Aorta (tissue), 5 donors: ENCODE measurements at places on chromosomes 1 and 21. TPM values are rescaled to one million over a fixed set of nuclear protein-coding genes. Genes with fewer than 3 reads are reported as not detected.

Gene IRF6
- 1.9 TPM for total RNA-seq

Gene MATN1
- not detected for total RNA-seq

Gene KPRP
- total RNA-seq: not detected

Gene CAPN8
- 0.45 TPM for total RNA-seq

Gene PGLYRP3
- total RNA-seq: not detected

Gene TMEM52
- total RNA-seq: not detected

Gene CYP4A11
- 0.16 TPM for total RNA-seq

Gene TGFB2
- 18.0 TPM for total RNA-seq

Gene FCN3
- 2.7 TPM for total RNA-seq

Gene SYNC
- 37.5 TPM for total RNA-seq

Gene SERINC2
- 3.7 TPM for total RNA-seq

Gene LDLRAD1
- not detected for total RNA-seq

Gene THEM5
- not detected for total RNA-seq

Gene TNFRSF18
- total RNA-seq: 1.0 TPM

Gene COPA
- total RNA-seq: 193 TPM

DNA sequence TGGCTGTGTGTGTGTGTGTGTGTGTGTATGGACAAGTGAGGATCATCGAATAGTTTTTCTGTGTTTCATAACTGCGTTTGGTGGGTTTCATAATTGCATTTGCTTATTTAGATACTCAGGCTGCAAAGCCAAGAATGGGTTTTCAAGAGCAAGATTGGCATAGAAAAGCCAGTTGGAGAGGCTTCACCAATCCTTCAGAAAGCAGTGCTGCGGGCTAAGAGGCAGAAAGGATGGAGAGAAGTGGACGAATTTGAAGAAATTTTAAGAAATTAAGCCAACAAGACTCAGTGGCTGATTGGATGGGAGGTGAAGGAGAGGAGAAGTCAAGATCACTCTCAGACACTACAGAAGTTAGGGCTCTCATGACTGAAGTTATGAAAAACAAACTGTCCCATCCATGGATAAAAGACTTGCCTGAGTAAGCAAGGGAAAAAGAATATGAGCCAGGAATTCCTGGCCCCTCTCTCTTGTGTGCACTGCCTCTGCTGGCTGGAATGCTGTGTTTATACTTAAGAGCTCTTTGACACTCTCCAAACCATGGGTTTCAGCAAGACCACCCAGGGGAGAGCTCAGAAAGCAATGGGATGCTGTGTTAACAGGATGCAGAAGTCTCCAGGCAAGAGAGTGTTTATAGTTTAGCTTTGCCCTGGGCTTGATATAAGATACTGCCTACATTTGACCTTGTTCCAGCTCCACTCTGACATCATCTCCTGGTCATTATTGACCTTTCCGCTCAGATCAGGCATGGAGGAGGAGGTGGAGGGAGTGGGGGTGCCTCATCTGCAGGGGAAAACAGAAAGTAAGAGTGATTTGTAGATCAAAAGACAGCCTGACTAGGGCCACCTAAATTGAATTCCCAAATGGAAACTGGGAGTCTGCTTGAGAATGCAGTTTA is 232.0 kb upstream of the PLXNA2 start:
- H3K4me1 ChIP-seq: peaks cover 2% of the 10 kb centered on the region
- H3K27ac ChIP-seq: no peak overlapping the region
- no peak for DNase-seq
- H3K27me3 ChIP-seq: no peaks in the 10 kb centered on the region
- H3K36me3 ChIP-seq: no peaks in the 10 kb centered on the region
- no peak overlapping the region for H3K4me3 ChIP-seq

- H3K4me1 ChIP-seq: no peaks in the 10 kb centered on the region
- no peaks in the 10 kb centered on the region for H3K36me3 ChIP-seq
- H3K4me3 ChIP-seq: no peak overlapping the region
- no peak for DNase-seq
- no peaks in the 10 kb centered on the region for H3K27me3 ChIP-seq
Observed at GRCh38 chr1:241715956-241716355, 63.9 kb downstream of the WDR64 start.

GRCh38 chr1:203915811-203916210 is 54.4 kb downstream of the SNRPE start:
- no peaks in the 10 kb centered on the region for H3K36me3 ChIP-seq
- no peak overlapping the region for H3K4me3 ChIP-seq
- H3K27me3 ChIP-seq: no peaks in the 10 kb centered on the region
- H3K4me1 ChIP-seq: no peaks in the 10 kb centered on the region
- no peak overlapping the region for H3K27ac ChIP-seq
- DNase-seq: no peak

- H3K27me3 ChIP-seq: no peaks in the 10 kb centered on the region
- no peak for DNase-seq
- no peak overlapping the region for H3K27ac ChIP-seq
- H3K36me3 ChIP-seq: no peaks in the 10 kb centered on the region
- H3K4me1 ChIP-seq: no peaks in the 10 kb centered on the region
Observed at GRCh38 chr21:21406921-21407320, 408.7 kb downstream of the NCAM2 start.

DNA sequence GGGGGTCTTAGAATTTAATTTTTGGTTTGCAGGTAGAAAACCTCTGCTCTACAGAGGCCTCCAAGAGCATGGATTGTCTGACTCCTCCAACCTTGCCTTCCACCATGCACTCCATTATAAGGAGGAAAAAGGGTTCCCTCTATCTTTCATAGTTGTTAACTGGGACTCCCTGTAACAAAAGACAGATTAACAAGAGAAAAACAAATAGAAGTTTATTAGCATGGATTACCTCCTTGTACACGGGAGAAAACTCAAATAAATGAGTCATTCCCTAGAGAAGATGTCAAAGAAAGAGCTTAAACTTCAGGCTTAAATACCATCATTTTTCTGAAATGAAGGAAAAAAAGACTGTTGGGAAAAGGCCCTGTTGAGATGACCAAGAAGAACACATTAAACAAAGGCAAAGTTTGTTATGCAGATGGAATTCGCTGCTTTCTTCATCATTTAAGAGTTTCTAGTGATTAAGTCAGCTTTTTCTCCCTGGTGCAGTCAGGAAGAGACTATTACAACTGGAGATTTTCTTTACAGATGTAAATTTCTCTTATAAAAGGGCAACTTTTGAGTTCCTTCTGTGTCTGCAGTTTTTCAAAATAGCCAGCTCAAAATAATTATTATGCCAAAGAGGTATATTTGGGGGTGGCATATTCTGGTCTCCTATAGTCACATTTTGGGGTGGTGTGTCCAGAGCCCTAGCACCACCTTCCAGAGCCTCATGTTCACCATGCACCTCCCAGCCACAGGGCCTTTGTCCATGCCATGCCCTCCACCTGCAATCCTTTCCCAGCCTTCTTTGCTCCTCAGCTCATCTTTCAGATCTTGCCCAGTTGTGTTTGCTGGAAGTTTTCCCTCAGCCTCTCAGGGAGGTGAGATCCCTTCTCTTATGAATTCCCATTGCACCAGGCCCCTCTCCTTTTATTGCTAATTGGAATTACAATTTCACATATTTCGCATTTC is 63.1 kb upstream of the KLHDC7A start:
- H3K27ac ChIP-seq: no peak overlapping the region
- H3K27me3 ChIP-seq: no peaks in the 10 kb centered on the region
- no peaks in the 10 kb centered on the region for H3K4me1 ChIP-seq
- no peak for DNase-seq
- no peaks in the 10 kb centered on the region for H3K36me3 ChIP-seq

DNA sequence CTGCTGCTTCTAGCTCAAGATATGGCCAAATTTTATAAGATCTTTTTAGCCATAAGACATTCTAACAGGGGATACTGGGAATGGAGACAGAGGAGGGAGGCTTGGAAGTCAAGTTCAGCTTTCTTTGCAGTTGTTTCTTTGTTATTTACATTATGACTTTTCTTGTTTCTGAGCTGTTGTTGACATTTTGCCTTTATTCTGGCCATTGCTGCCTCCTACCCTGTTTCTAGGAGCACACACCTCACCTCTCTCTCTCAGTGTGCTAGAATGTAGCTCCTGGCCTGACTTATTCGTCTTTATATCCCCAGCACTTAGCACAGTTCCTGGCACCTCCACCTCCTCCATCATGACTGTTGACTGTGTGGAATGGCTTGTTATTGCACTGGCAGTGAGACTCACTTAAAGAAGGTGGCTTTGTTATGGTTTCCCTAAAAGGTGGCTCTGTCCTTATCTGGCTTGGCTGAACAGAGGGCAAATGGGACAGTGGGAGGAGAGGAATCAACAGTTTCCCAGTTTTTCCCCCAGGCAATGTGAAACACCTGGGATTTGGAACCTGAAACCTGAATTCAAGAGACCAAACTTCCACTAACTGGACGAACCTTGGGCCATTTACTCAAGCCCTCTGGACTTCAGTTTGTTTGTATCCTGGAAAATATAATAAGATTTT is 76.1 kb upstream of the PPP2R5A start:
- H3K4me1 ChIP-seq: no peaks in the 10 kb centered on the region
- no peak overlapping the region for H3K4me3 ChIP-seq
- H3K27me3 ChIP-seq: no peaks in the 10 kb centered on the region
- no peak for DNase-seq
- H3K36me3 ChIP-seq: no peaks in the 10 kb centered on the region

GRCh38 chr1:195236991-195237889 is 1371.0 kb downstream of the KCNT2 start:
- no peak overlapping the region for H3K27ac ChIP-seq
- H3K36me3 ChIP-seq: no peaks in the 10 kb centered on the region
- no peaks in the 10 kb centered on the region for H3K27me3 ChIP-seq
- H3K4me1 ChIP-seq: no peaks in the 10 kb centered on the region

- H3K36me3 ChIP-seq: no peaks in the 10 kb centered on the region
- H3K27ac ChIP-seq: no peak overlapping the region
- no peaks in the 10 kb centered on the region for H3K27me3 ChIP-seq
- H3K4me1 ChIP-seq: no peaks in the 10 kb centered on the region
- no peak overlapping the region for H3K4me3 ChIP-seq
Observed at GRCh38 chr1:184350573-184350972, 36.3 kb upstream of the C1orf21 start.

GRCh38 chr1:33002006-33002405 is 34.7 kb downstream of the AK2 start:
- no peaks in the 10 kb centered on the region for H3K36me3 ChIP-seq
- H3K4me1 ChIP-seq: no peaks in the 10 kb centered on the region
- H3K27me3 ChIP-seq: no peaks in the 10 kb centered on the region
- H3K27ac ChIP-seq: no peak overlapping the region
- no peak for DNase-seq
- no peak overlapping the region for H3K4me3 ChIP-seq

GRCh38 chr1:20320704-20321103 is 30.0 kb downstream of the VWA5B1 start:
- no peak overlapping the region for H3K27ac ChIP-seq
- H3K4me1 ChIP-seq: peaks cover 2% of the 10 kb centered on the region
- no peak overlapping the region for H3K4me3 ChIP-seq
- no peaks in the 10 kb centered on the region for H3K27me3 ChIP-seq
- no peak for DNase-seq
- H3K36me3 ChIP-seq: no peaks in the 10 kb centered on the region

- H3K4me3 ChIP-seq: no peak overlapping the region
- no peaks in the 10 kb centered on the region for H3K4me1 ChIP-seq
- no peak for DNase-seq
- H3K27me3 ChIP-seq: no peaks in the 10 kb centered on the region
- no peak overlapping the region for H3K27ac ChIP-seq
Observed at GRCh38 chr21:41839387-41840000, 39.6 kb downstream of the PRDM15 start.

GRCh38 chr21:31326522-31327242 is 17.4 kb downstream of the TIAM1 start:
- no peak overlapping the region for H3K4me3 ChIP-seq
- H3K27ac ChIP-seq: no peak overlapping the region
- DNase-seq: no peak
- H3K36me3 ChIP-seq: no peaks in the 10 kb centered on the region
- no peaks in the 10 kb centered on the region for H3K4me1 ChIP-seq
- H3K27me3 ChIP-seq: no peaks in the 10 kb centered on the region

DNA sequence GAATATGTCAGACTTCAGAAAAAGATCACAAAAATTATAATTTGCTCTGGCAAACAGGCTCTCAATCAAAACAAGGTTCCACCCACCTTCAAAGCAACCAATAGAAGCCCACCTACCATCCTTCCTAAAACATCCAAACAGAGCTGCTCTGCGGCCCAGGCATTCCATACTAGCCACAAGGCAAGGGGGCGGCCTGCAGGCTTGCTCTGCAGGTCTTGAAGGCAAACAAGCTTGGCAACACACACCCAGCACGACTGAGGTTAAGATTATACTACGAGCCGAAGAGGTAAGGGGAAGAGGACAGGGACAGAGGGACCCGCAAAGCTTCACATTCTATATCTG is 207.3 kb downstream of the SLC45A1 start:
- H3K36me3 ChIP-seq: no peaks in the 10 kb centered on the region
- DNase-seq: no peak
- H3K4me1 ChIP-seq: no peaks in the 10 kb centered on the region
- peak overlapping the region; percentile 36 for H3K27ac ChIP-seq
- H3K27me3 ChIP-seq: no peaks in the 10 kb centered on the region

DNA sequence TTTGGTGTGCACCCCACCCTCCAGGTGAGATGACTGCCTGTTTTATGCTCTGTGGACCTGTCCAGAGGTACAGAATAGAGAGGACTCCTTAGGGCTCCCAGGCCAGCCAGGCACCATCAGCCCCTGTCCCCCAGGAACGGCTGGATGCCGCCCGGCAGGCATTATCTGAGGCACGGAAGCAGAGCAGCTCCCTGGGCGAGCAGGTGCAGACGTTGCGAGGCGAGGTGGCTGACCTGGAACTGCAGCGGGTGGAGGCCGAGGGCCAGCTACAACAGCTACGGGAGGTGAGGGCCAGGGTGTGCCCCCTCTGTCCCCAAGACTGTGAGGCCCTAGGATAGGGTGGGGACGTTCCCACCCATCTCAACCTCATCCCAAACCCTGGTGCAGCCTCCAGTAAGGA is 10.8 kb downstream of the MFAP2 start:
- H3K27ac ChIP-seq: no peak overlapping the region
- H3K27me3 ChIP-seq: no peaks in the 10 kb centered on the region
- H3K4me3 ChIP-seq: no peak overlapping the region
- DNase-seq: no peak
- H3K36me3 ChIP-seq: no peaks in the 10 kb centered on the region
- no peaks in the 10 kb centered on the region for H3K4me1 ChIP-seq

DNA sequence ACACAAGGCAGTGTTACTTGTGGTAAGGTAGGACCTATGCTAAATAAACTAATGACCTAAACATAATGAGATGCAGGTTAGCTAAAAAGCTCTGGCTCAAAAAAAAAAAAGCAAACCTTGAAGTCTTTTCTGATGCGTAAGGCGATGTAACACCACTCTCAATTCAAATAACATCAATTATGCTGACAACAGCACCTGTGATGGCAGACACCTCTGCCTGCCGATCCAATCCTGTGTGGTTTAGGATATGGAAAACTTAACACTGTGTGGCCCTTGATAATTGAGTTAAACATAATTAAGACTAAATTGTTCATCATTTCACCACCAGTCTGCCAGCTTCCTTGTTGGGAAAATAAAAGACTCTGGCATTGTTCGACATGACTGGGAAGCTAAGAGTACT is 9.1 kb downstream of the RPAP2 start:
- H3K4me3 ChIP-seq: no peak overlapping the region
- no peaks in the 10 kb centered on the region for H3K36me3 ChIP-seq
- no peaks in the 10 kb centered on the region for H3K4me1 ChIP-seq
- no peaks in the 10 kb centered on the region for H3K27me3 ChIP-seq
- no peak for DNase-seq
